Esophagus muscularis mucosa (tissue), 4 donors: ENCODE measurements at places on chromosomes 3 and 15. TPM values are rescaled to one million over a fixed set of nuclear protein-coding genes. Genes with fewer than 3 reads are reported as not detected.

Gene ARHGEF3
- total RNA-seq: 14.7 TPM

Gene COL8A1
- 52.7 TPM for total RNA-seq

Gene DLL4
- total RNA-seq: 6.8 TPM

Gene HRG
- not detected for total RNA-seq

Gene USP13
- total RNA-seq: 13.3 TPM

Gene TUSC7
- not detected for total RNA-seq

Gene CPLX3
- total RNA-seq: not detected

Gene ACTC1
- 8.3 TPM for total RNA-seq

Gene GABRA5
- 58.6 TPM for total RNA-seq

Gene RNU5B-1
- total RNA-seq: not detected

Gene TSEN2
- total RNA-seq: 20.3 TPM

Gene P2RY1
- total RNA-seq: 3.3 TPM

Gene KBTBD8
- total RNA-seq: 2.4 TPM
